ENCODE measurements at places on chromosomes 2 and 18.

- H3K4me1 ChIP-seq = no peaks in the 10 kb centered on the region
- H3K4me3 ChIP-seq = no peak overlapping the region
- peaks cover 7% of the 10 kb centered on the region for H3K27me3 ChIP-seq
- no peaks in the 10 kb centered on the region for H3K36me3 ChIP-seq
- DNase-seq = no peak
Measured at GRCh38 chr2:119996148-119996547, 16.7 kb upstream of the EPB41L5 start.

- peaks cover 13% of the 10 kb centered on the region for H3K4me1 ChIP-seq
- H3K27me3 ChIP-seq = no peaks in the 10 kb centered on the region
- DNase-seq = no peak
- no peak overlapping the region for H3K27ac ChIP-seq
Measured at GRCh38 chr2:27096748-27097297, 10.3 kb downstream of the KHK start.

- H3K27me3 ChIP-seq = peaks cover 28% of the 10 kb centered on the region
- peak overlapping the region; percentile 76 for H3K27ac ChIP-seq
- H3K36me3 ChIP-seq = no peaks in the 10 kb centered on the region
- peak; percentile 79 for DNase-seq
- H3K4me3 ChIP-seq = peak overlapping the region; percentile 76
Measured at GRCh38 chr2:237474931-237475703, 11.9 kb upstream of the MLPH start.

DNA sequence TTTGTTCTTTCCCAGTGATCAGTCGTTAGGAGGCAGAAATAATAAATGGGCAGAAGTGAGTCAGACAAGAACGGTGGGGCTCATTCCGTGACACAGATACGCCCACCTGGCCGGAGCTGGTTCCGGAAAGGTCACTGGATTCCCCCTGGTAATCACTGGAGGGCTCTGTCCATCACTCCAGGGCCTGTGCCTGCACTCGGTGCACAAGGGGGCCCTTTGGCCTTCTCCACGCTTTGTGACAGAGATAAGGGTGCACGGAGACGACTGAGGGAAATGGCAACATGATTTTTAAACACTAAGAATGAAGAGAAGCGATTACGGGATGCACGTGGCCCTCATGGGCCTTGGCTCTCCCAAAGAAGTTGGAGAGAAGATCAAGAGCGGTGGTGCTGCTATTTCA lies 84.4 kb downstream of the PTGR3 start:
- peaks cover 17% of the 10 kb centered on the region for H3K27me3 ChIP-seq
- no peak overlapping the region for H3K4me3 ChIP-seq
- H3K36me3 ChIP-seq = no peaks in the 10 kb centered on the region
- H3K4me1 ChIP-seq = peaks cover 9% of the 10 kb centered on the region
- no peak for DNase-seq

GRCh38 chr18:67670024-67670543 lies 153.6 kb upstream of the DSEL start:
- H3K27ac ChIP-seq = no peak overlapping the region
- H3K4me3 ChIP-seq = no peak overlapping the region
- no peaks in the 10 kb centered on the region for H3K36me3 ChIP-seq
- DNase-seq = no peak

GRCh38 chr18:58183226-58183625 lies 139.2 kb downstream of the NEDD4L start:
- no peak overlapping the region for H3K4me3 ChIP-seq
- no peaks in the 10 kb centered on the region for H3K36me3 ChIP-seq
- peaks cover 15% of the 10 kb centered on the region for H3K27me3 ChIP-seq
- no peak overlapping the region for H3K27ac ChIP-seq
- no peak for DNase-seq
- no peaks in the 10 kb centered on the region for H3K4me1 ChIP-seq

DNA sequence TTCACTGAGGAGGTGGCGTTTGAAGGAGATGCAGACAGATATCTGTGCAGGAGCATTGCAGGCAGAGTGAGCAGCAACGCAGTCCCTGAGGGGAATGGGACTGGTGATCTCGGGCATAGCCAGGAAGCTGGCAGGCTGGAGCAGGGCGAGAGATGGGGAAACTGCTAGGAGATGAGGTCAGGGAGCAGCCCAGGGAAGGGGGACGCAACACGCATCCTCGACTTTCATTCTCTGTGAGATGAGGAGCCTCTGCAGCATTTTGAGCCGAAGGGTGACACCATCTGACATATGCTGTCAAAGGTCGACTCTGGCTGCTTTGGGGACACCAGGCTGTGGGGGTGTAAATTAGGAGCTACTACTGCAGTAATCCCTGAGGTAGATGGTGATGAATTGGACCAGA lies 4.3 kb upstream of the CHRNA1 start:
- no peak for DNase-seq
- no peaks in the 10 kb centered on the region for H3K36me3 ChIP-seq
- H3K4me1 ChIP-seq = peaks cover 6% of the 10 kb centered on the region

- H3K27ac ChIP-seq = no peak overlapping the region
- H3K27me3 ChIP-seq = peaks cover 100% of the 10 kb centered on the region
- H3K4me1 ChIP-seq = peaks cover 31% of the 10 kb centered on the region
- no peaks in the 10 kb centered on the region for H3K36me3 ChIP-seq
- H3K4me3 ChIP-seq = no peak overlapping the region
Measured at GRCh38 chr2:44944102-44944951, 2.8 kb downstream of the SIX3 start.

GRCh38 chr2:200578778-200579177 lies 7.0 kb upstream of the AOX1 start:
- no peak for DNase-seq
- no peak overlapping the region for H3K27ac ChIP-seq
- H3K4me1 ChIP-seq = peaks cover 7% of the 10 kb centered on the region
- no peaks in the 10 kb centered on the region for H3K27me3 ChIP-seq
- H3K36me3 ChIP-seq = peaks cover 34% of the 10 kb centered on the region

DNA sequence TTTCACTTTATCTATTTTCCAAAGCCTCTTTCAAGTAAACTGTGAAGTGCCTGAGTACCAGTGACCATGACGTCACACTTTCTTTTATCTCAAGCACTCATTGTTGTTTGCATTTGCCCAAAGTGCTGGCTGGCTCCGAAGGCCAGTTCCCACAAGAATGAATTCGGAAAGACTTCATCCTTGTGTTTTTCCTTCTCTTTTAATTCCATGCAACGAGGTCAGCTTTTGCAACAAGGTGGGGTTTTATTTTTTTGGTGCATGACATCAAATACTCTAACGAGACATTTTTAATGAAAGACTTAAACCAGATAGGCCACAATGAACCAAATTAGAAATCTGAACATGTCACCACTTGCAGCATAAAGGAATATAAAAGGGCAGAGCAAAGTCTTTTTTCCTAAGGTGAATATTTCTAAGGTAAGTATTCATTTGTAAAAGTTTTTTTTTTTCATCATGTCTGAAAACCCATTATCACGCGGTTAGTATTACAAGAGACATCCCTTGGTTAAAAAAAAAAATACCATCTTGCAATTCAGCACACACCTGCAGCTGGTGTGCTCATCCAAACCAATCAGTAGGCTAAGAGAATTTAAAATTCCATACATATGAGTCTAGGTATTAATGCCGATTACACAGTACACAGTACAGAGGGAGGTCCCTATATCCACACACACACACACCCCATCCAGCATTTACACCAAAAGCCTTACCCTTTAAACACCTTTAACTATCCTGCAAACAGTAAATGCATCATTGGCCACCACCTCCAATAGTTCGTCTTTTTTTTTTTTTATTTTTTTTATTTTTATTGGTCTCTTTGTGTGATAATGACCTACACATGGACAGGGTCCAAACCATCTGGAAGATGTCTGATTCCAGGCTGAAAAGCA lies 2.3 kb downstream of the ARL4C start:
- peak overlapping the region; percentile 90 for H3K4me3 ChIP-seq
- DNase-seq = peak; percentile 58
- peak overlapping the region; percentile 100 for H3K27ac ChIP-seq
- H3K27me3 ChIP-seq = peaks cover 6% of the 10 kb centered on the region

DNA sequence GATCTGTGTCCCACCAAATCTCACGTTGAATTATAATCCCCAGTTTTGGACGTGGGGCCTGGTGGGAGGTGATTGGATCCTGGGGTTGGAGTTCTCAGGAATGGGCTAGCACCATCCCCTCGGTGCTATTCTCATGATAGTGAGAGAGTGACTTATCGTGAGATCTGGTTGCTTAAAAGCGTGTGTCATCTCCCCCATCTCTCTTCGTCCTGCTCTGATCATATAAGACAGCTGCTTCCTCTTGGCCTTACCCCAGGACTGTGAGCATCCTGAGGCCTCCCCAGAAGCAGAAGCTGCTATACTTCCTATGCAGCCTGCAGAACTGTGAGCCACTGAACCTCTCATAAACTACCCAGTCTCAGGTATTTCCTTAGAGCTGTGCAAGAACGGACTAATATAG lies 163.7 kb upstream of the NDUFV2 start:
- H3K4me3 ChIP-seq = no peak overlapping the region
- no peaks in the 10 kb centered on the region for H3K36me3 ChIP-seq
- H3K27ac ChIP-seq = no peak overlapping the region
- H3K4me1 ChIP-seq = no peaks in the 10 kb centered on the region
- no peak for DNase-seq
- peaks cover 5% of the 10 kb centered on the region for H3K27me3 ChIP-seq

GRCh38 chr2:208479342-208479741 lies 72.8 kb downstream of the PTH2R start:
- no peak overlapping the region for H3K27ac ChIP-seq
- H3K36me3 ChIP-seq = no peaks in the 10 kb centered on the region
- DNase-seq = no peak
- H3K4me1 ChIP-seq = no peaks in the 10 kb centered on the region
- no peak overlapping the region for H3K4me3 ChIP-seq

GRCh38 chr2:168964251-168964807 lies 63.2 kb downstream of the G6PC2 start:
- peaks cover 9% of the 10 kb centered on the region for H3K27me3 ChIP-seq
- no peak for DNase-seq
- H3K27ac ChIP-seq = no peak overlapping the region
- peaks cover 18% of the 10 kb centered on the region for H3K4me1 ChIP-seq
- no peak overlapping the region for H3K4me3 ChIP-seq

DNA sequence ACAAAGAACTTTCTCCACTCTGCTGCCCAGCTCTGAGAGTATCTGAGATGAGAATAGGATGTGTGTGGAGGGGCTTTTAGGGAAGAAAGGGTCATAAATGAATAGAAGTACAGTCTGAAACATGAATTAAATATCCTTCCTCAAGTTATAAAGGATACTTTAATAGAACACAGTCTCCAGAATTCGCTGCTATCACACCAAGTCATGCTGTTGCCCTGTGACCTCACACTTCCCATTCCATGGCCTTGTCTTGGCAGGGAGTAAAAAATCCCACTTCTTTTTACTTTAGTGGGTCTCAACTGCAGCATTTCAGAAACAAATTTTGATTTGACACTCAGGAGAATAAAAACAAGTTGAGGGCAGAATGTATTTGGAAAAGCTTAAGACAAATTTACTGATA lies 3.8 kb upstream of the RPE start:
- no peak overlapping the region for H3K27ac ChIP-seq
- no peak overlapping the region for H3K4me3 ChIP-seq
- no peak for DNase-seq
- peaks cover 4% of the 10 kb centered on the region for H3K27me3 ChIP-seq
- H3K36me3 ChIP-seq = no peaks in the 10 kb centered on the region
- H3K4me1 ChIP-seq = peaks cover 26% of the 10 kb centered on the region

GRCh38 chr2:96580771-96581170 lies 44.2 kb downstream of the ARID5A start:
- H3K27ac ChIP-seq = no peak overlapping the region
- H3K36me3 ChIP-seq = peaks cover 13% of the 10 kb centered on the region
- no peaks in the 10 kb centered on the region for H3K4me1 ChIP-seq
- H3K27me3 ChIP-seq = no peaks in the 10 kb centered on the region
- H3K4me3 ChIP-seq = no peak overlapping the region

- peak; percentile 45 for DNase-seq
- H3K4me1 ChIP-seq = no peaks in the 10 kb centered on the region
- H3K4me3 ChIP-seq = no peak overlapping the region
- H3K36me3 ChIP-seq = no peaks in the 10 kb centered on the region
- H3K27me3 ChIP-seq = peaks cover 4% of the 10 kb centered on the region
- no peak overlapping the region for H3K27ac ChIP-seq
Measured at GRCh38 chr2:208373460-208374089, 33.0 kb upstream of the PTH2R start.

DNA sequence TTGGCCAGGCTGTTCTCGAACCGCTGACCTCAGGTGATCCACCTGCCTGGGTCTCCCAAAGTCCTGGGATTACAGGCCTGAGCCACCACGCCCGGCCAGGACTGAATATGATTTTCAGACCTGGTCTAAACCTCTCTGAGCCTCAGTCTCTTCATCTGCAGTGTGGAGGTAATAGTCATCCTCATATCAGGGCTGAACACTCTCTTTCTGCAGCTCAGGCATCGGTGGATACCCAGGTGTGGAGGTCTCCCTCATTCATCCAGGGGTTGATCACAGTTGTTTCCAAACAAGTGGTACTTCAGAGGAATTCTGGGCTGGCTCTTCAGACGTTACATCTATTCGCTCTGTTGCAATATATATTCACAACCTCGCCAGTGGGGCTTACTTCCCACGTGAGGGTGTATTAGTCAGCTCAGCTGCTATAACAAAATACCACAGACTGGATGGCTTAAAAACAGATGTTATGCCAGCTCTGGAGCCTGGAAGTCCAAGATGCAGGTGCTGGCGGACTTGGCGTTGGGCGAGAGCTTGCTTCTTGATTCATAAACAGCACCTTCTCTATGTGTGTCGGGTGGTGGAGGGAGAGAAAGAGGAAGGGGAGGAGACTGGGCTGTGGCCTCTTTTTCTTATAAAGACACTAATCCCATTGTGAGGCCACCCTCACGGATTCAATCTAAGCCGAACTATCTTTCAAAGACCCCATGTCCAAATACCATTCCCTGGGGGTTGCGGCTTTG lies 2.9 kb upstream of the MBP start:
- H3K27me3 ChIP-seq = peaks cover 5% of the 10 kb centered on the region
- H3K36me3 ChIP-seq = peaks cover 9% of the 10 kb centered on the region
- H3K4me3 ChIP-seq = no peak overlapping the region
- H3K27ac ChIP-seq = no peak overlapping the region
- DNase-seq = no peak

DNA sequence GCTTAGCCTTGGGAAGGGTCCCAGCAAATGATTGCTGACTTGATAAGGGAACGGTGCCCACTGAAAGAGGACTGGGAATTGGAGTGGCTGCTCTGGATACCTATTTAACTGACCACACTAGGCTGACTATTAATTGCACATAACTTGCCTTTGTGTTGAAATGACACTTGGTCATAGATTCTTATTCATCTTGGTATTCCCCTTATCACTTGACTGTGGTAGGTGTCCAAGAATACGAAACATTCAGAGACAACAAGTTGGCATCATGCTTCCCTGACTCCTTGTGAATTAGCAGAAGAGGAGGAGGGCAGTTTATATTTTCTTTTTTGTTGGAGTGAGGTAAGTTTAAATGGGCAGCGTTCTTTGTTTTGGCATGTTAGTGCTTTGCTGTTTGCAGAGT lies 13.4 kb downstream of the FMNL2 start:
- no peak for DNase-seq
- no peaks in the 10 kb centered on the region for H3K27me3 ChIP-seq
- no peaks in the 10 kb centered on the region for H3K36me3 ChIP-seq
- H3K4me1 ChIP-seq = no peaks in the 10 kb centered on the region
- H3K4me3 ChIP-seq = no peak overlapping the region

Measured in activated naive CD4-positive, alpha-beta T cell treated with anti-CD3 and anti-CD28 coated beads, Interleukin-2, amount 10 ng/mL, durations not matched to agents 7 days and 5 days (primary cell).